Right ventricle myocardium superior (tissue), 1 donor: ENCODE measurements at places on chromosomes 2 and 18. TPM values are rescaled to one million over a fixed set of nuclear protein-coding genes. Genes with fewer than 3 reads are reported as not detected.

The MARS2 gene
- 6.6 TPM for total RNA-seq

The FAM237A gene
- not detected for total RNA-seq

- no peak for DNase-seq
Observed at GRCh38 chr18:11500153-11501122, 109.0 kb upstream of the SLC35G4 start.

DNA sequence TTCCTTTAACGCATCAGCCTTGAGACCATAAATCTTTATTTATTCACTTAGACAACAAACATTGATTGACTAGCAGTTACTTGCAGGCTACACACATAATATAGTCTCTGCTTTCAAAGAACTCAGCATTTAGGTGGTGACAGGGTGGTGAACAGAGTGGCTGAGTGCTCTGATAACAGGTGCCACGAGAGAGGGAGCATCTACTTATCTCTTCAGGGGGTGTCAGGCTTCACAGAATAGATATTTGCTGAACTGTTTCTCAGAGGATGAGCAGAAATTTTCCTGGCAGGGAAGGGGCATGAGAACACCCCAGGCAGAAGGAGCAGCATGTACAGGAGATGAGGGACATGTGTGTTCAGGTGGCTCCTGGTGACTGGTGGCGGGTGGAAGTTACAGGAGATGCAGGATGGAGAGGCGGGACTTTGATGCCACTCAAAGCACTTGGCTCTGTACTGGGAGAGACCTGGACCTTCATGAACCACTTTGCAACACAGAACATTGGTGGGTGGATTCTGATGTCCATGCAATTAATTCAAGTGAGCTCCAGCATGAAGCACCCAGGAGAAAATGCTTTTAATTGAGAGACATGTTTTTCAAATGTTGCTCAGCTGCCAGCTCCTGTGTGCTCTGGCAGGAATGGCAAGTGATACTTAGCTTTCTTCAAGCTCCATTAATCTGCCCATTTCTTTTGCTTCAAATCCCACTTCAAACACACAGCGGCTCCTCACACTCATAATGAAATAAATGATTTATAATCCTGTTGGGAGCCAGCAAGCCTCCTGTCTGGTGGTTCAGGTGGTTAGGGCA, 248.9 kb downstream of the MYCN start:
- DNase-seq = no peak

- DNase-seq = no peak
Observed at GRCh38 chr2:30990176-30990575, 148.1 kb downstream of the GALNT14 start.
